GM20000 (cell line): ENCODE measurements at places on chromosomes 3 and 15.

GRCh38 chr3:144109944-144110343 lies 138.3 kb downstream of the DIPK2A start:
- DNase-seq = peak; percentile 28

DNA sequence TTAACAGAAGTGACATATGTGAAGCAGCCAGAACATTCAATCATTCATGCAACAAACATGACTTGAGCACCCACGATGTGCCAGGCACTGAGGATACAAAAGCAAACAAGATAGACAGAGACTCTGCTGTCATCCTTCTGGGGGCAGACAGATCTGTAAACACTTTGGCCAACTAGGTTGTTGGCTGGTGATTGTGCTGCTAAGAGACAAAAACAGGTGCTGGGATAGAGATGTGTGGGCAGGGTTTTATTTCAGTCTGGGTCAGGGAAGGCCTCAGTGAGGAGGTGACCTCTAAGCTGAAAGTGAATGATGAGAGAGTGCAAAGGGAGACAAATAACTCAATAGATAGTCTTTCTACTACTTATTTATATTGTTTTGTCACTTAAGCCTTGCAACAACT lies 147.0 kb upstream of the VEPH1 start:
- no peak for DNase-seq

DNA sequence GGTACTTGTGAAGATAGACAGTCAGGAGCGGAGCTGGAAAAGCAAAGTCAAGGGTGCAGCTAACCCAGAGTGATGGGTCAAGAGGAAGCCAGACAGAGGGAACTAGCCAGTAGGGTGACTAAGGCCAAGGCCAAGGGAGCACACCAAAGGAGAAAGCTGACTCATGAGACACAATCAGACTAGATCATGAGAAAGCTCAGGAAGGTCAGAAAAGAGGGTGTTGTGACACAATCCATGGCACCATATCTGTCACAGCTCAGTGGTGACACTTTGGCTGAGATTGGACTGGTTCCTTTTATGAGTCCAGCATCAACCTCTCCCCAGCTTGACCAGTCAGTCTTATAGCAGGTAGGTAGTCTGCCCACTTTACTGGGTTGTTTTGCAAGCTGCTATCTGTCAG lies 22.2 kb downstream of the P2RY1 start:
- no peak for DNase-seq

- no peak for DNase-seq
Measured at GRCh38 chr15:55245059-55245458, 44.6 kb downstream of the RAB27A start.

- no peak for DNase-seq
Measured at GRCh38 chr3:182671942-182672341, 121.4 kb upstream of the ATP11B start.

GRCh38 chr3:48267782-48268181 lies 26.9 kb downstream of the ZNF589 start:
- DNase-seq = no peak

DNA sequence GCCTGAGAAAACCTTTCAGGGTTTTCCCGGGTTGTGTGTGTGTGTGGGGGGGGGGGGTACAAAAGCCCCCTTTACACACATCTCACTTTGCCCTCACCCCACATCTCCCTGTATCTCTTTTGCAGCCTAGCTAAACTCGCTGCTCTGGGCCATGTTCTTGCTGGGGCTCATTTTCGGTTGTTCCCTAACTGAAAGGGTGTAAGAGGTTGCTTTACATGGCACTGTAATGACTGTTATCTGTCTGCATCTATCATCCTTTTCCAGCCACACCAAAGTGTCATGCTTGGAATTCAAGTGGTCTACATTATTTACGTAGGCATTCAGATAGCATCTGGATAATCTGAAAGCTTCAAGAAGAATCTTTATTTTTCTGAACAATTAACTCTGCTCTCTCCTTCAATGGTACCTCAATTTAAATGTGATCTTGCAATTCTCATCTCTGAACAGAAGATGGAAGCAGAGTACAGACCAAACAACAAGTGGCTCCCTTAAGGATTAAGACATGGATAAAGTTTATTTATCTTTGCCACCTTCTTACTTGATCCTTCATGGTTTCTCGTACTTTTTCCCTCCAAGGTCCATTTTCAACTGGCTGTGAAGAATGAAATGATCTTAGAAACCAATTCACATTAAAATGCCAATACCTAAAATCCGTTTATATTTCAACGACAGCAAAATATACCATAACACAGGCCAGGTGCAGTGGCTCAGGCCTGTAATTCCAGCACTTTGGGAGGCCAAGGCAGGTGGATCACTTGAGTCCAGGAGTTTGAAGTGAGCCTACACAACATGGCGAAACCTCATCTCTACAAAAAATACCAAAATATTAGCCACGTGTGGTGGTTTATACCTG lies 34.9 kb downstream of the DCLK3 start:
- peak; percentile 56 for DNase-seq

DNA sequence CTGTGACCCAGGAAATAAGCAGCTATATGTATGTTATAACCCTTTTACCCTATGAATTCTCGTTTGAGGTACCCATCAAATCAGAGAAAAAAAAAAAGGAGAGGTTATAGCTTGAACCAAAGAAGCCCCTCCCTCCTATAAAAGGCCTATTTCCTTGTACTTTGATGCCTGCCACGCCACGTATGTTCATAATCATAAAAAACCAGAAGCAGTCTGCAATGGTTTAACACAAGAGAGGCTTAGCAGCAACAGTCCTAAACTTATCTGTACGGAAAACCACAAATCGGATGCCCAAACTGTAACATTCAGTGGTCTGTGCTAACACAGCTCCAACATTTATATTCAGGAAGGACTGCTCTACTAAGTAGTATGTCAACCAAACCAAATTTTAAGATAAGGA lies 21.2 kb downstream of the CCR8 start:
- no peak for DNase-seq

GRCh38 chr3:38579551-38580449 lies 69.7 kb downstream of the SCN5A start:
- peak; percentile 60 for DNase-seq

DNA sequence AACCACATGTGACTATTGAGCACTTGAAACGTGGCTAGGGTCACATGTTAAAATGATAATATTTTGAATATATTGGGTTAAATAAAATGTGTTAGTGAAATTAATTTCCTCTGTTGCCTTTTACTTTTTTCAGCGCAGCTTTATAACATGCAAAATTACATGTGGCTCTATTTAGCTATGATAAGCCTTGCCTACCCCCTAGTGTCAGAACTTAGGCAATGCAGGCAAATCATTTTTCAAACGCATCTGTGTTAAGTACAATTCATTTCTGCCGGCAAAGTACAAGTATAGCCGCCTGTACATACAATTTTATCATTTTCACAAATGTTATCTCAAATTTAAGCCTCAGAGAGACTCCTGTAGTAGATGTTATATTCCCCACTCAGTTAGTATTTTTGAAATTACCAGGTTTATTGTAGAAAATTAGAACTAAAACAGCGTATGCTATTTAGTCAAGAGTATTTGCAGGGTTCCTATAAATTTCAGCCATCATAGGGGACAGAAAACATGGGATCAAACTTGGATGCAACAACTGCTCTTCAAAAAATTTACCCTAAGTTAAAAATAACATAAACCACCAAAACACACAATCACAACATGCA lies 56.1 kb downstream of the TAFA4 start:
- peak; percentile 32 for DNase-seq

- DNase-seq = no peak
Measured at GRCh38 chr3:119035014-119035346, 334 bp upstream of the IGSF11 start.

- no peak for DNase-seq
Measured at GRCh38 chr15:26854435-26854834, 12.4 kb upstream of the GABRA5 start.

DNA sequence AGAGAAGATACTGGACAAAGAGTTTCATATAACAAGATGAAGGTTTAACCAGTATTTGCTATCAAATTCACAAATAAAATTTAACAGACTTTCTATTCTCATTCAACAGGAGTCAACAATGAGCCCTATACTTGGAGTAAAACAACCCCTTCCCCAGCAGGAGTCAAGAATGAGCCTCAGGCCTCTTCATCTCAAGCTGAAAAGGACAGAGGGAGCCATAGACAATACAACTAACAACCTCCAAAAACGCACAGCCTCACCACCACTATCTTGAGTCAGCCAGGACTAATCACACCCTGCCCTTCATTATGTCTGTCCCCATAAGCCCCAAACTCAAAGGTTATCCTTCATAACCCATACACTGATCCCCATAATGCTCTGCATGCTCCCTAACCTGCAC lies 36.4 kb downstream of the ETFA start:
- DNase-seq = no peak

- DNase-seq = no peak
Measured at GRCh38 chr15:69600556-69601085, 148.0 kb downstream of the RPLP1 start.

- no peak for DNase-seq
Measured at GRCh38 chr15:87209891-87210689, 1046.4 kb downstream of the NTRK3 start.

DNA sequence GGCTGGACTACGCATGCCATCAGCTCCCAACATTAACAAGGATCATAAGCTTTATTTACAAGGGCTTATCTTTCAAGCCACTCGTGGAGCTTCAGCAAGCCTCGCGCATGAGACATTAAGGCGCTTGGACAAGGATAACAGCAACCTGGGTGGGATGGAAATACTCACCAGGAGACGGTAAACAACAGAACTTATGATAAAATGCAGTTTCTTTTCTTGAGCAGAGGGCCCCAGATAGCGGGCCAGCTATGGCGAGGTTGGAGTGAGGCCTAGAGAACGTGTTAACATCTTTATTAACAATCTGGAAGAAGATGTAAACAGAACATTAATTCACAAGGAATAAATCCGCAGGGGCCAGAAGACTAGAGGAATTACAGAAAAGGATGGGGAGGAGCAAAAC lies 158.2 kb downstream of the NTRK3 start:
- no peak for DNase-seq

DNA sequence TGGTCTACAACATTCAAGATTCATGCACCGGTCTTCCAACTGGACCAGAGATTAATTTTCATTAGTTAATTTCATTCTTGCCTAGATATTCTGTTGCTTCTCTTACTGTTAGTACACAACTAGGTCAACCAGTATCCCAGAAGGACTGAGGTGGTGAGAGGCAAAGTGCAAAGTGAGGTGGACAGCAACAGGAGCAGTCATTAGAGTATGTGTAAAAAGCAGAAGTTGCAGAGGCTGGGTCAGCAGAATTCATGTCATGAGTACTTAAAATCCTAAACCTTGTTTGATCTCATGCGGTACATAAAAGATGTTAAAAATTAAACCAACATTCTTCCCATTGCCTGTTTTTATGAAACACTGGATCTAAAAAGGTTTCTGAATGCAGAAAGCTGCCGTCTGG lies 46.7 kb downstream of the PARP14 start:
- DNase-seq = no peak

- DNase-seq = no peak
Measured at GRCh38 chr3:122824465-122825381, 29.9 kb downstream of the SLC49A4 start.

DNA sequence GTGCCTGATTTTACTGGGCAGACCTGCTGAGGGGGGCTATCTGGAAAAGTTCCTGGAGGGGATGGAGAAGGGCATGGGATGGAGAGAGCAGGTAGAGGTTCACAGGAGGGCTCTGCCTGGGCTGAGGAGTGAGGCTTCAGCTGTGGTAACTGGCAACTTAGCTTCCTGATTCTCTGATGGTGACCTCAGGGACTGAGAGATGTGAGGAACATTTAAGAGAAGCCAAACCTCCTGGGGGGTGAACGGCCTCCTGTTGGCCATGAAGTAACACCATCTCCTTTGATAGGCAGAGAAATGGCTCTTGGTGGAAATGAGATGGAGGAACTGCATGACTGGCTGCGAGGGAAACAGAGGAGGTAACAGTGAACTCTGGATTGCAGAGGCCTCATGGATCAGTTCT lies 97.3 kb upstream of the ROPN1 start:
- DNase-seq = no peak

DNA sequence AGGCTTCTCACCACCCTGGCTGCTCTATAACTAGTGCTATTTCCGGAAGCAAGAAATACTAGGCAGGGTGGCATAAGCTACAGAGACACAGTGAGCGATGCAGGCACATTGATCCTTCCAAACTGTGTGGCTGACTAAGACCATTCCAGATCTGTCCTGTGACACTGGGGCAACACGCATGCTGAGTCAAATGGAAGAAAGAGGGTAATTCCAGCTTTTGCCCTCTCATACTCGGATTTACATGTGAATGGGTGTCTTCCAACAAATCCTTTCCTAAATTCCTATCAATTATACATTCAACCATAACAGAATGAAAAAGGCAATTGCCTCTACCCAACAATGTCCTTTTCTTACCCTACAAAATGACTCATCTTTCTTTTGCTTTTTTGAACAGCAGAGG lies 5.1 kb downstream of the FSIP1 start:
- no peak for DNase-seq

- DNase-seq = no peak
Measured at GRCh38 chr3:29281094-29281343, 148 bp downstream of the RBMS3 start.

- no peak for DNase-seq
Measured at GRCh38 chr3:155605571-155605970, 139.3 kb downstream of the PLCH1 start.

DNA sequence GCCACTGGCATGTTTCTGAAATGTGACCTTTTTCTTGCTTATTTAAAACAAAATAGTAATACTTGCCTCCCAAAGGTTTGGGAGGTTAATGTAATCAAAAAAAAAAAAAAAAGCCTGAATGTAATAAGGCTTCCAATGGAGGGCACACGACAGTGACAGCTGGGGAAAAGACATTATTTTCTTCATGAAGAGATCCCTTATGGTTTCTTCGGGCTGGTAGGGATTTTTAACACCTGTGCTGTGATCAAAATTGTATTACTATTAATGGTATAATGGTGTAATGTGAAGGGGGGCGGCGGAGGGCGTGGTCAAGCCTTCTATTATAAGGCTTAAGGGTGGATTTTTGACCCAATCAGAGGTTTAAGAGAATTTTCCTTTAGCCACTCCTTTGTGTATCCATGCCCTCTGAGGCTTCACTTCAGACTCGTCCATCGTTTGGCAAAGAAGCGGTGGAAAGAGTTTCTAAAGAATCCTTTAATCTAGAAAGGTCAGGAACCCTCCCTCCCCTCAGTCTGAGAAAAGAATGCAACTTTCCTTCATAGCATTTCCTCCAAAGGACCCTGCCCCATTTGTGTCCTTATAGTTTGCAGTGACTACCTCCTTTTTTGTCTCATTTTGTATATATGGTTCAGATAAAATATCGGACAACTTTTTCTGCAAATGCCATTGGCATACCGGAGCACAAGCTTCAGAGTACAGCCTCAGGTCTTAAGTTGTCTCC lies 89.5 kb upstream of the CHD2 start:
- peak; percentile 46 for DNase-seq

- DNase-seq = no peak
Measured at GRCh38 chr3:192858849-192859585, 58.6 kb downstream of the MB21D2 start.

GRCh38 chr3:125005676-125006075 lies 50.1 kb downstream of the HEG1 start:
- no peak for DNase-seq

GRCh38 chr15:100081454-100081853 lies 260.3 kb downstream of the ADAMTS17 start:
- no peak for DNase-seq
